KBM-7 (cell line): ENCODE measurements at places on chromosomes 3 and 15.

DNA sequence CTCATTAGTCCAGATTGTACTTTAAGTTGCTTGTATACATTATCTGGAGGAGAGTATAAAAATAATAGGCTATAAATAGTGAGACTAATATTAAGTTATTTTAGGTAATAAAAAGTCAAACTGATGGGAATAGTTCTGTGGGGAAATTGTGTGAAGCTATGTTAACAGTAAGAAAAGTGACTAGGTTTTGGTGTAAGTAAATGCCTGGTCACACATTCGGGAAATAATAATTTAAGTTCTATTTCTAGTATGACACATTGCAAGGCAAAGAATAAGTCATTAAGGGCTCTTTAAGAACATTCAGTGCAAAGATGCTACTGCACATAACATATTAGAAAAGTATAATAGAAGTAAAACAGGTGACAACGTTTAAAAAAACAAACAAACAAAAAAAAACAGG lies 18.8 kb upstream of the NRROS start:
- no peak for DNase-seq

GRCh38 chr3:183688874-183689273 lies 8.7 kb upstream of the YEATS2 start:
- DNase-seq = no peak

GRCh38 chr3:110267304-110267845 lies 804.2 kb upstream of the NECTIN3 start:
- DNase-seq = no peak

- peak; percentile 65 for DNase-seq
Measured at GRCh38 chr3:171187706-171188290, 161.3 kb upstream of the SLC2A2 start.

DNA sequence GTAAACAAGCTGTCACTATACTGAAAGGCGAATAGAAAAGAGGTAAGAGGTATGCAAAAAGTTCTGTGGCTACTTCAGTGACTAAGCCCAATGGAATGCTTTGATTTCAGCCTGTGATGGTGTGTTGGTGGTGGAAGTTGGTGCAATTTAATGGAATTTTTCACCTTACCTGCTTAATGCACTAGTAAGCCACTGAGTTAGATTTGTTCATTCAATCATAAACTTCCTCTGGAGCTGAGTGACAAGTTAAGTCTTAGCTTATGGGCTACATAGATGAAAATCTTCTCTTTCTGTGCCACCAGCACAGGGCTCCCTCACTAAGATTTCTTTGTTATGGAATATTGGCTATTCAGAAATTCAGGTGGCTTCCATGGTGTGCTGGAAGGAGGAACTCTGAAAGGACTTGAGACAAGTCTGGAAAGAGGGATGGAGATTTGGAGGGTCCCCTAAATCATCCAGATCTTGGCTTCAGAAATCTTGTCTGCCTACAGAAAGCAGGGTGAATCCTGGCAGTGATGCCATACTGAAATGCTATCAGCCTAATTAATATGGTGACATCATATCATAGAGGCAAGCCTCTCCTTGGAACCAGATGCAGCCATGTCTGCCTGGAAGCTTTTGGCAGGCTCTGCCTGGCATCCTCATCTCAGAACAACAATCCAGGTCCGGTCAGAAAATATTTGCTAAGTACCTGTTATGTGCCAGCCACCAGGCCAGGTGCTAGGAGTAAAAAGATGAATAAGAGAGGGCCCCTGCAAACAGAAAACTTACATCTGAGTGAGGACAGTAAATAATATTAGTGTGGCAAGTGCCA lies 8.1 kb upstream of the GAP43 start:
- no peak for DNase-seq

GRCh38 chr3:116165135-116165534 lies 280.2 kb downstream of the LSAMP start:
- DNase-seq = no peak

DNA sequence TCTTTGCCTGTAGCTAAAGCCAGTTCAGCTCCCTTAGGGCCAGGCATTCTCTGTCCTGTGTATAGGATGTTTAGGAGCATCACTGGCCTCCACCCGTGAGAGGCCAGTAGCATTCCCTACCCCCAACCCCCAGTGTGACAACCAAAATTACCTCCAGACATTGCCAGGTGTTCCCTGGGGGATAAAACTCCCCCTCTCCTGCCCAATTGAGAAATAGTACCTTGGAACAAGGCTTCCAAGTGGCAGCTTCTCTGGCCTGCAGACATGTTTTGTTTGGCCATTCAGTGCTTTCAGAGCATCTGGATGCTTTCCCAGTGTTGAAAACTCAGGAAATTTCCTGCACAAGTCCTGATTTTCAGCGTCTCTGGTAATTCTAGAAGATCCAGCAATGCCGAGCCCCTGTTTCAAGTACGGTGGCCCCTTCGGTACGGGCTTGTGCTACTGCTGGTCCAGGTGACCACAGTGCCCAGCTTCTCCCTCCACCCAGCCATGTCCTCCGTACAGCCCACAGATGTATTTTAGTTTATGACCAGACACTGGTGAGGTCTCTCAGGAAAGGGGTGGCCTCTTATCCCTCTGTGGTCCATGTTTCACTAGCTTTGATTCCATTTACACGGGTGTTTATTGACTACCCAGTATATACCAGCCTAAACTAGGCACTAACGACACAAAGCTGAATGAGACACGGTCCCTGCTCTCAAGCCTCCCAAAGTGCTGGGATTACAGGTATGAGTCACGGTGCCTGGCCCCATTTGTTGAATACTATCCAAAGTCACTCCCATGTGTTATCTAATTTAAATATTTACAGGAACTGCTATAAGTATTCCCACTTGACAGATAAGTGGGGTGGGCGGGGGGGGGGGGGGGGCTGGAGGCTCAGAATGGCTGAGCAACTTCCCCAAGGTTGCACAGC lies 125.4 kb upstream of the RAD18 start:
- DNase-seq = no peak

GRCh38 chr3:18648159-18648558 lies 223.0 kb upstream of the SATB1 start:
- no peak for DNase-seq

DNA sequence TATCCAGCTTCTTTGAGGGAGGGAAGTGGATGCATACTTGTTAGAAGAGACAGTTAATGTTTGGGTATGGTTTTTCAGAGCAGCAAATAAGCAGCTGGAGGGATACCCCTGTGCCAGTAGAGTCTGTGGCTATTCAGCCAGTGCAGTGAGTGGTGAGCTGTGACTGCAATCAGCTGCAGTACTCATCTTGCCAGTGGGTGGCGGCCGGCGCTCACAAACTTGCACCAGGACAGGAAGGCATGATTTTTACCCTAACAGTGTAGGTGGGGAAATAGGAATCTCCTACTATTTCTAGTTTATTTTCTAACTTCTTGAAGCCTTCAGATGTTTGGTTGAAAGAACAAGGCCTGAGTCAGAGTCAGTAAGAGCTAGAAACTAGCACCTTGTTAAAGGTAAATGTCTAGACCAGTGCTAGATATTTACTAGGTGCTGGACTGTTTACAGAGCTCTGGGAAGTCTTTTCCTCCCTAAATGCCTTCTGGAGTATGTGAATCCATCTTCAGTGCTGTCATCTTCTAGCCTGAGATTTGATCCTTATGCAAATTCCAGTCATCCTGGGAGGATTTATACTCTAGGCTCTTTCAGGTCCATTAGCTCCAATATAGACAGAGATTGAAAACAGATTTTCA lies 23.6 kb downstream of the TIMP4 start:
- DNase-seq = peak; percentile 70

DNA sequence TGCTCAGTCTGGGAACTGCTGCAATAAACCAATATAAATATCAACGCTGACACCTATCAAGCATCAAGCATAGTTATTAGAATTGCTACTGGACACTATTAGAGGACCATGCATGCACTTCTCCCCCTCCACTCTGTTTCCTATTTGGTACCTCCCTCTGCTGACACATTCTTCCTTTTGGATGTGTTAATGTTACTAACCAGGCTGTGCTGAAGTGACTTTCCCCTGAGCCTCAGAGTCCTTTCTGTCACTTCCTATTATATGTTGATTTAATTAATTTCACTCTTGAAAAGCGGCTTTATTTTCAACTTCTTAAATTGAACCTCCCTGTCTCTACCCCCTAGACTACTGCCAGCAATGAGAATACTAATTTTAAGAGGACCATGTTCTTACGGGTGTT lies 379.1 kb downstream of the MCTP2 start:
- DNase-seq = no peak

GRCh38 chr3:180329187-180329586 lies 272.8 kb upstream of the TTC14 start:
- no peak for DNase-seq

DNA sequence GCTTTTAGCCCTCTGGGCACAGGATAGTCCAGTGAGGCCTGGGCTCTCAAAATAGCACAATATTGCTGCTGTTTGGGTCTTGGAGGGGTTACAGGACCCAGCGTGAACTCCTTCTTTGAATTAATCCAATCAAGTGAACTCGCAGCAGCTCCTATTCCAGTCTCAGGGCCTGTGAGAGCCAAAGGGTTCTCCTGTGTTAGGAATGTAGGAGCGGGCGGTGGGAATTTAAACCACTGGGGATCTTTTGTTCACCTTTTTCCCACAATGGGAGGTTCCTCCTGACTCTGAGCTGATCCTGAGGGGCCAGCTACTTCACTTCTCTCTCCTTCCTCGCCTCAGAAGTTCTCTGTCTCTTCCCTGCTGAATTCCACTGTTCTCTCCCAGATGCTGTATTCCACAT lies 504.0 kb downstream of the UNC13C start:
- no peak for DNase-seq
